Amniotic stem cell (primary cell): ENCODE measurements at places on chromosomes 3 and 15.

GRCh38 chr3:186896875-186897274, 33.5 kb upstream of the ST6GAL1 start:
- DNase-seq: no peak

GRCh38 chr3:144162042-144162441, 190.4 kb downstream of the DIPK2A start:
- peak; percentile 72 for DNase-seq

DNA sequence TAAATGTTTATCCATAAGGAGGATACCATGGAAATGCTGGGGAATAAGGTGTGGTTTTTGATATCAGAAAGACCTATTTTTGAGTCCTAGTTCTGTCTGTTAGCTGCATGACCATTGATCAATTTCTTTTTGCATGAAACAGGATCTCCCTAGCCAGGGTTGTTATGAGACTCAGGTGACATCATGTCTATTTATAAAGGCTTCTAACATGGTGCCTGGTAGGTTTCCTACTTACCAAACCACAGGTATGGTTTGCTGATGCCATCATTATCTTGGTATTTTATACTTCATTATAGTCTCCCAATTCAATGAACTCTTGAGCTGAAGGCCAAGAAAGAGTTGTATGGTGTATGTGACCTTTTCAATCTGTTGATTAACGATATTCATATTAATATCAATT, 144.0 kb downstream of the CLSTN2 start:
- no peak for DNase-seq

DNA sequence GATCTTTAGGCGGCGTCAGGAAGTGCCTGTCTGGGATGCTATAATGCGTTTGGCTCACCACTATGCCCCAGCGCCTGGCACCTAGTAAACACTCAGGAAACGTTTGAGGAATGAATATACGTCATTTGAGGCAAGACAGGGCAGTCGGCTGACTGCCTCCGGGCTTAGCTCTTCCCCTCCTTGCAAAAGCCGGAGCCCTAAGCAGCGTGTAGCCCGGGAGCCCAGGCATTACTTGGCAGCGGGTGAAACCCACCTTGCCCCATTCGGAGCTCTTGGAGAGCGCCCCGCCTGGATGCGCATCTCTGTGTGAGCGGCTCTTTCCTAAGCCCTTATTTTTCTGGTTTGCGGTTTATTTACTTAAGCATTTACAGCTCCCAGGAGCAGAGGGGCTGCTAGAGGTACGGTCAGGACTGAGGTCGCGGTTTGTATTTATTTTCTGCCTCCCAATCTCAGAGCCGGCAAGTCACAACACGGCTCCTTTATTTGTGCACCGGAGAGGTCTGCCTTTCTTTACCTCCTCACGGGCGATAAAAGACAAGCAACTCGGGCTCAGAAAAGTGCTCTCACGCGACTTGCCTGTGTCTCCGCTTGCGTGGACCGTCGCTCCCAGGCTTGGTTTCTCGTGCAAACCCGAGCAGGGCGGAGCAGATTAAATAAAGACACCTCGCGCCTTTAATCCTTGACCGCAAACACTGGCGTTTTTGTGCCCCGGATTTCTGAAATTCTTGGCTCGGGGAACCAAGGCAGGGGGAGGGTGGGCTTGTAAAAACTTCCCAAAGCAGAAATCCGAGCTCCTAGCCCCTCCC, 737 bp upstream of the ITPR1 start:
- no peak for DNase-seq

GRCh38 chr15:83753872-83754493, 100.1 kb downstream of the ADAMTSL3 start:
- DNase-seq: no peak

DNA sequence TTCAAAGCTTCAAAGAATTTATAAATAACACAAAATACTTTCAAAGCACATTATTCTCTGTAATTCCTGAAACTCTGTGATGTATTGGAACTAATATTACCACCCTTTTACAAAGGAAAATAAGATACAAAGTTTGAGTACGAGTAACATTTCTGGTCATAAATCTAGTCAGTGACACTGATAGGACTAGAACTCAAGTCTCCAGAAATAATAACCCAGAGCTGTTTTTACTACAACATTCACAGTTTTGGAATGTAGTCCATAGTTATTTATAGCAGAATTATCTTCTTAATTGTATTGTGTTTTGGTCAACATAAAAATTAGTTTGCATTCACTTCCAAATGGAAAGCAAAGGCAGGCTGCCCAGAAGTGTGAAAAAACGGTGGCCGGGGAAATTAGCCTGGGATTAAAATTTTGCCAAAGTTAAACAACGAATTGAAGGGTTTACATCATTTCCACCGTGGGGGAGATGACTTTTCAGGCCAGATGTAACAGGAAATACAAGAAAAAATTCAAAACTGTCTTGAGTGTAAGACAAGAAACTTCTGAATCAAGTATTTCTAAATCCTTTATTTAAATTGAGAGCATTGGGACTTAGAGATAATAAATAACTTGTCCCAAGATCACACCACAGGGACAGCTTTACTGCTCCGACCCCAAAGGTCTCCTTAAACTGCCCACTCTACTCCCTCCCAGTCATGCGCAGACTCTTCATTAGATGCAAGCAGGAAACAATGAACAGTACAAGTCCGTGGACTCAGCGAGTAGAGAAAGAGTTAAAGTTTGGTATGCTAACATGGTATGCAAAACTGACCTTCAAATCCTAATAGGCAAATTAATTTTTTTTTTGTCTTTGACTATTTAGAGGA, 74.3 kb upstream of the VGLL4 start:
- peak; percentile 31 for DNase-seq

- peak; percentile 65 for DNase-seq
Observed at GRCh38 chr15:55993804-55994560, 570 bp upstream of the NEDD4 start.
